8988T (cell line): ENCODE measurements at places on chromosomes 7 and 10.

DNA sequence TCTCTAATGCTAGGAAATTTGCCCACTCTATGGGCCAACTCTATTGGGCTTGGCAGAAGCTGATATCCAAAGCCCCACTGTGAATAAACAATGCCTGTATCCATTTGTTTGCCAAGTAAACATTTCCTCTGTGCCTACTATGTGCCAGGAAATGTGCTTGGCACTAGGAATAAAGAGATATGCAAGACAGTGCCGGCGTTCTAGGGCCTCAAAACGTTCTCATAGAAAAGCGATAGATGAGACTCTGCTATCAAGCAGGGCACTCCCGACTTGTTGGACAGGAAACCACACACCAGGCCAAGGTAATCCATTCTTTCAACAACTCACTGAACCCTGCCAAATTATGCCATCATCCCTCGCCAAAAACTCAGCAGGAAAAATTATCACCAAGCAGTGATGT lies 196.7 kb downstream of the IPMK start:
- no peak for DNase-seq

DNA sequence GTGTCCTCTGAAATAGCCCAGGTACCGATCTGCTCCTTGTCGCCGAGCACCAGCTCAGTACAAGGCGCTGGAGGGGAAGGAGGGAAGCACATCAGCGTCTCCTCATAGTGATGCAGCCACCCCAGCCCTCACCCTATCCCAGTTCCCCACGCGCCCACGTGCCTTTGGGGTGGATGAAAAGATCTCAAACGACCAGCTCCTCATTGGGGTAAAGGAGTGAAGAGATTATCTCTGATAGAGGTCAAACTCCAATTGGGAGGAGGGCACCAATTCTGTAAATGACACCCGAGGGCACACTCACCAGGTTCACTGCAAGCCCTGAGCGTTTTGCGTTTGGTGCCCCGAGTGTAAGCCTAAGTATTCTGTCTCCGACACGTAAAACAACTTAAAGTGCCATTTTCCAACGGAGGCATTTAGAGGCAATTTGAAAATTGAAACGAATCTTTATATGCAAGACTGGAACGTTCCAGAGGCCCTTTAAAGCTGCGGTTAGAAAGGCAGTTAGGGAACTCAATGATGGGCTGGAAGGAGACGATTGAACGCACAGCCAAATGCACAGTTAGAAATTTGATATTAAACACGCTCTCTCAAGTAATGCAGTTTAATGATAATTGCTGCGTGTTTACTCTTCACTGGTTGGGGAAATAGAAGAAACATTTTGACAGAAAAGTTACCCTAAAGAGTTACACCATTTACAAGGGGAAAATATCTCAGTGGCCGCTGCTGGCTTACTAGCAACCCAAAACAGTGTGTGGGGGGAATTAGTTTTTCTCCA lies 8.9 kb upstream of the EMX2 start:
- no peak for DNase-seq

DNA sequence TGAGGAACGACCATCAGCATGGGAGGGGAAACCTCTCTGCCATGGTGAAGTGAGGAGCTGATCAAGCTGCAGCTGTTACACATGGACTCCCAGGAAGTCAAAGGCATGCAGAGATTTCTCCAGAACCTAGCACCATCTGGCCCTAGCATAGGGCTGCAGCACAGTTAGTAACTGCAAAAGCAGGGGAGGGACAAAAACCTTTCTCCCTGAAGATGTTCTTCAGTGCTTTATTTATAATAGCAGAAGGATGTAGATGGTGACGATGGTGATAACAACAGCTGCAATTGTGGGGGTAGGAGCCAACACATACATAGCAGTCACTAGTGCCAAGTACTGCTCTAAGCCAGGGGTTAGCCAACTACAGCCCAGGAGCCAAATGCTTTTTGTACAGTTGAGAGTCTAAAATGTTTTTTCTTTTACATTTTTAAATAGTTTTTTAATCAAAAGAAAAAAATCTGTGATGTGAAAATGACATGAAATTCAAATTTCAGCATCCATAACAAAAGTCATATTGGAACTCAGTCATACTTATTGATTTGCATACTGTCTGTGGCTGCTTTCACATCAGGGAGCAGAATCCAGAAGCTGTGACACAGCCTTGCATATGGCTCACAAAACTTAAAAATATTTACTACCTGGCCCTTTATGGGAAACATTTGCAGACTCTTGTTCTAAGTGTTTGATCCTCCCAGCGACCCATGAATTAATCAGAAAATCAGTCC lies 299.5 kb downstream of the ELMO1 start:
- DNase-seq: no peak

- DNase-seq: no peak
Observed at GRCh38 chr10:42932116-42932515, 144.8 kb upstream of the RET start.

GRCh38 chr7:69663911-69664832 lies 65.9 kb downstream of the AUTS2 start:
- no peak for DNase-seq

GRCh38 chr10:112666094-112666493 lies 219.1 kb downstream of the VTI1A start:
- no peak for DNase-seq

DNA sequence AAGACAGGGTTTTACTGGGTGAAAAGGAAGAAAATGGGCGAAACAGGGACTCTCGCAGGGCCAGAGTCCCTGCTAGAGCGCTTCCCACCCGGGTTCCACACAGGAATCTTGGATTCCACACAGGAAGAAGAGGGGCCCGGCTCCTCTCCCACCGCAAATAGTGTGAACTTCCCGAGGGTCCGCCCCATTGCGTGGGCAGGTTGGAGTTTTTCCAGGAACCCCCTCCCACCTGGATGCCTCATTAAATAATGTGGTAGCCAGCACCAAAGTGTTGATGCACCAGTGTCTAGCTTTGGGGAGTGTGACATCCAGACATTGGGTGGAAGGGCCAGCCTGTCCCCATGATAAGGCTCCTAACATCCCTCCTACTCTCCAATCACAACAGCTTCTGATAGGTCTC lies 330.3 kb upstream of the ZNF32 start:
- no peak for DNase-seq

- no peak for DNase-seq
Observed at GRCh38 chr7:122199171-122199570, 55.1 kb upstream of the AASS start.

GRCh38 chr7:50229964-50230363 lies 74.6 kb upstream of the IKZF1 start:
- DNase-seq: no peak

GRCh38 chr10:72886621-72887020 lies 6.9 kb upstream of the OIT3 start:
- no peak for DNase-seq

- no peak for DNase-seq
Observed at GRCh38 chr10:14326581-14326980, 4.1 kb downstream of the FRMD4A start.

DNA sequence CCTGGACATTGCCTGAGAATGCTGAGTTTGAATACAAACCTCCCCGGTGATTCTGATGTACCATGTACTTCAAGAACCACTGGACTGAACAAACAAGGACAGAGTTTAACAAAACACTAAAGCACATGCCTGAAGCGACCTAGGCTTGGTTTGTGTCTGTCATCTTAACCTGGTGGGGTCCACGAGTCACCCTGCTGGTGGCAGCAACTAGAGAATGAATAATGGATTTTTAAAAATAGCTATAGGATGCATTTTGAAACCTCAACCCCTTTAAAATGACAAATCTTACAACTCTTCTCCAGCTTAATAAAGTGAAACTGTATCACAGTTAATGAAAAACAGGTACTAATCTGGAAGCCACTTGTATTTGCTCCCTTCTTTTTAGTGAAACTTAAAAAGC lies 25.2 kb downstream of the CDHR3 start:
- DNase-seq: no peak

- no peak for DNase-seq
Observed at GRCh38 chr7:14579971-14580370, 322.6 kb downstream of the DGKB start.

GRCh38 chr7:45402480-45403218 lies 171.5 kb upstream of the ADCY1 start:
- no peak for DNase-seq

- DNase-seq: no peak
Observed at GRCh38 chr10:16770670-16771069, 46.6 kb downstream of the RSU1 start.

- no peak for DNase-seq
Observed at GRCh38 chr7:34747176-34747781, 89.3 kb downstream of the NPSR1 start.

GRCh38 chr10:75649466-75649865 lies 218.0 kb downstream of the LRMDA start:
- DNase-seq: no peak
